ENCODE measurements at places on chromosomes 7 and 10.

DNA sequence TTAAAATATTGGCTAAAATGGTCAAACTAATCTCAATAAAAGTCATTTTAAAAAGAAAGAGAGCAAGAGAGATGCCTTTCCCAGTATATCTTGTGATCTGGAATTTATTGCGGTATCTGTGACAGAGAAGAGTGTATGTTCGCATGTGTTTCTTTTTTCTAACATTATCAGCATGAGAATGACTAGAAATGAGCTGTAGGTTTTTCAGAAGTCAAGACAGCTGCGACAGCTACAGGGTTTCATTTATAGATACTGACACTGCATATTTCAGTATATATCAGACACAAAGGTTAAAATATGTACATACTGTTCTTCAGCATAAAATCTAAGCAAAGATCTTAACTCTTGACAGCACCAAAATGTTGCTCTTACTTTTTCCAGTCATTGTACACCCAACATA is 215.8 kb downstream of the JAZF1 start:
- no peak for DNase-seq

DNA sequence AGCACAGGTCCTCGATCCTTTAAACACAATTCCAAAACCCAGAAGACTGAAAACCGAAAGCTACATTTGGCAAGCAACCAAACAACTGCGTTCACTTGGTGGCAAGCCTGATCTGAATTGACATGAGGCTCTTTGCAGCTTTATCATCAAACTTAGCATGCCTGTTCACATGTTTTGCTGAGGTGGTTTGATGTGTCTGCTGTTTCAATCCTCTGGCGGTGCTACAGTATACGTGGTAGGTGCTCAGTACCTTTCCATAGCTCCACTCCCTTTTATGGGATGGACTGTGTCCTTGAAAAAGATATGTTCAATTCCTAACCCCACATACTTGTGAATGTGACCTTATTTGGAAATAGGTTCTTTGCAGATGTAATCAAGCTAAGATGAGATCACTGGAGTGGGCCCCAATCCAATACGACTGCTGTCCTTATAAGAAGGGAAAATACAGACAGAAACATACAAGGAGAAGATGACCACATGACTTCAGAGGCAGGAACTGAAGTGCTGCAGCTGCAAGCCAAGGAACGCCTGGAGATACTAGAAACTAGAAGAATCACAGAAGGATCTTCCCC is 33.4 kb downstream of the CCDC6 start:
- no peak for DNase-seq

DNA sequence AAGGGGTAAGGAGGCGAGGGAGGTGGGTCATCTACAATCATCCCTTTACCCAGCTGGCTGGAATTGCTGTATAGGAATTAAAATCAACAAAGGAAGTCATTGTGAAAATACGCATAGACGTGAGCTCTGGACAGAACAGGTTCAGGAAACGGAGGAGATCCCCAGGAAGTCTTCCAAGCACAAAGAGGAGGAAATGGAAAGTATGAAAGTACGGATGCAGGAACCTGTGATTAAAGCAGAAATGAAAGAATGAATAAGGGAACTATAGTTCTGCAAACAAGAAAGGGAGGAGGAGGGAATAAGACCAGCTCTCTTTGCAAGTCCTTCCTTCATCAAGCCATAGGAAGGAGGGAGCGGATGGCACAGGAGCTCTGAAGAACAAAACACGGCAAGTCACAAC is 61.8 kb downstream of the PYROXD2 start:
- no peak for DNase-seq

GRCh38 chr10:29681676-29682448 is 47.1 kb upstream of the SVIL start:
- DNase-seq, result no peak

DNA sequence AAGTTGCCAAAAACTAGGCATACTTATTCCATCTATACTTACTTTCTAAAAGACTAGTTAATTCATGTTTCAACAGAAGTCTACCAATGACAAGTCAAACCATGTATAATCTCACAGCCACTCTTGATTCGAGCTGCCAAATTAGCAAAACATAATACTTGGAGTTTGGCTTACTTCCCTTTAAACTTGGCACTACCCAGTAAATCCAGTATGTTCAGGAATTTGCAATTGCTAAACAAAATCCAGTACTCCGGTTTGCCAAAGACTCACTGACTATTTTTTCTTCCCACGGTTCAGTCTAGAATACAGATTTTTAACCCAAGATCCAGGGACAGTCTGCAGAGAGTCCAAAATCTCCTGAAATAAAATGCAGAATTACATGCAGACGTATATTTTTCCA is 4.6 kb downstream of the OAT start:
- DNase-seq, result no peak

DNA sequence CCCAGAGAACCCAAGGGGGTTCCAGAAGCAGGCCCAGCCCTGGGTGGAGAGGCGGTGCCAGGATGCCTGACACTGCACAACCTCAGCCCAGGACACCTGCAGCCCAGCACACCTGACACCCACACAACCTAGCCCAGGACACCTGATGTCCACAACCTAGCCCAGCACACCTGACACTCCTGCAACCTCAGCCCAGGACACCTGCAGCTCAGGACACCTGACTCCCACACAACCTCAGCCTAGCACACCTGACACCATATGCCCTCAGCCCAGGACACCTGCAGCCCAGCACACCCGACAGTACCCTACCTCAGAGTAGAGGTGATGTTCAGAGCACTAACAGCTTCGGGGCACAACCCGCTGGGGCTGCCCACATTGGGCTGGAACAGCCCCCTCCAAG is 87.3 kb downstream of the PAXIP1 start:
- no peak for DNase-seq

GRCh38 chr10:85993840-85994507 is 372.6 kb downstream of the GRID1 start:
- DNase-seq, result no peak

DNA sequence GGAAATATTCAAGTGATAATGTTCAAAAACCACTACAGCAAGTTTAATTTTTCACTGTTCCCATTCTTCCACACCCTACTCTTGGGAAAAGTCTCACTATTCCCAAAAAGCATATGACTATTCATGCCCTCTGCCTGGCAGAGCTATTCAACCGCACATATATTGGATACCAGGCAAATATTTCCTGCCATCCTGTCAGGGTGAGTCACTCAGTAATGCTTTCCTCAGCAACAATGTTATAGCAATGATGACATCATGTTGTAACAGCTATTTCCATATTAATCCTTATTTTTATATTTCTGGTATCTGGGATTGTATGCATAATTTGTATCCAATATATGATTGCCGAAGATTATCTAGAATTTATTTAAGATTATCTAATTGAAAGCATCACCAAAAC is 114.0 kb upstream of the PLXDC2 start:
- no peak for DNase-seq

DNA sequence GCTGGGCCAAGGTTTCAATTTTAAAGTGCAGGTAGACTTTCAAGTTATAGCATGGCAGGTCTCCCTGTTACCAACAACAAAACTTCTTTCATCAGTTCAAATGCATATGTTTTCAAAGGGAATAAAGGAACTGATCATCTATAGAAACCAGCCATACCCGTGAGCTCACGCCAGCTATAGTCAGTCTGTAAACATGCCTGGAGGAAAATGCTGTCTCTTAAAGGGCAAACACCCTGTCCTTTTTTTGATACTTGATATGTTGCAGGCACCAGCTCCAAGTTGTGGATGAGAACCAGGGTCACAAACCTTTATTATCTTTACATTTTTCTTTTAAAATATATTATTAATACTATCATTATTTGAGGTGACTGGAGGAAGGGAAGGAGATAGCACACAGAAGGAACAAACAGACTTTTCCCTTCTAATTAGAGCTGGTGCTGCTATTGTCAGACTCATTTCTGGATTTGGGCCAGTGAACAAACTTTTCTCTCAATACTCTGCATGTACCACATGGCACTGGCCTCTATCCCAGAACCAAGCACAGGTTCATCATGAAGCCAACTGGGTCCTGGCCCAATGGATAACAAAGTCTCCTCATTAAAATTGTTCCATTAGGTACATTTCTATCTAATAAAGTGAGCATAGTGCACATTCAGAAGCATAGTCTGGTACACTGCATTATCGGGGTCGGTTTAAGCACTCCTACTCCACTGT is 1102.4 kb downstream of the SORCS3 start:
- no peak for DNase-seq

DNA sequence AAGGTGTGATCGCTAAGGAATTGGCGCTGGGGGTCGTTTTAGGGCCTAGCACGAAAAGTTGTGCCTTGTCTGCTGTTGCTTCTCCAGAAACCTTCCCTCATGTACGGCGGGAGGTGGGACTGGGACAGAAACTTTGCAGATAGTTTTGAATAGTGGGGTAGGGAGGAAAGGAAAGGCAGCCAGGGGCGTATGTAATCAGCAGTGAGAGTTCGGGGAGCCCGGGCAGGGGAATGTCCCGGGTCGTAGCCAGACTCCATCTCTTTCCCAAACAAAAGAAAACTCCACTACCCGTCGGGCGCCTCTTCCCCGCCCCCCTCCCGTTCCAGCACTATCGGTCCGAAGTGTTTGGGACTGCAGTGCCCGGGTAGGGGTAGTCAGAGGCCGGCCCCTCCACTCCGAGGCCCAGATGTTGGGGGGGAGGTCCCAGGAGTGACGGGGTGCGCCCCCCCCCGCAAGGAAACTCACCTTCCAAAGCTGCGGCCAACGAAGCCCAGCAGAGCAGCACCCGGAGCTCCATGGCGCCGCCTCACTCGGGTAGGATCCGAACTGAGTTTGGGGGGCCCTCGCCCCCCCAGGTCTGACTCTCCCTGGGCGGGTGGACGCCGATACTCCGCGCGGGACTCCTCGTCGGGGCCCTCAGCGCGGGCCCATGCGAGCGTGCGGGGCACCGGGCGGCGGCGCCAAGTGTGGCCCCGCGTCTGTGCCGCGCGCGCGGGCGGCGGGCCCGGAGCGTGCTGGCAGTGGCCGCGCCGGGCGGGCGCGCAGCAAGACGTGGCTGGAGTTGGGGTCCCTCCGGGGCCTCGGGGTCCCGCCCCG is 601 bp downstream of the EPHB4 start:
- DNase-seq, result no peak

- no peak for DNase-seq
Observed at GRCh38 chr10:76278811-76279460, 847.5 kb downstream of the LRMDA start.

- DNase-seq, result no peak
Observed at GRCh38 chr10:112379635-112380296, 5.8 kb downstream of the ACSL5 start.

- DNase-seq, result no peak
Observed at GRCh38 chr7:21771906-21772610, 173.6 kb downstream of the CDCA7L start.
